Globus pallidus (tissue), 1 donor: ENCODE measurements at places on chromosomes 2 and 18.

DNA sequence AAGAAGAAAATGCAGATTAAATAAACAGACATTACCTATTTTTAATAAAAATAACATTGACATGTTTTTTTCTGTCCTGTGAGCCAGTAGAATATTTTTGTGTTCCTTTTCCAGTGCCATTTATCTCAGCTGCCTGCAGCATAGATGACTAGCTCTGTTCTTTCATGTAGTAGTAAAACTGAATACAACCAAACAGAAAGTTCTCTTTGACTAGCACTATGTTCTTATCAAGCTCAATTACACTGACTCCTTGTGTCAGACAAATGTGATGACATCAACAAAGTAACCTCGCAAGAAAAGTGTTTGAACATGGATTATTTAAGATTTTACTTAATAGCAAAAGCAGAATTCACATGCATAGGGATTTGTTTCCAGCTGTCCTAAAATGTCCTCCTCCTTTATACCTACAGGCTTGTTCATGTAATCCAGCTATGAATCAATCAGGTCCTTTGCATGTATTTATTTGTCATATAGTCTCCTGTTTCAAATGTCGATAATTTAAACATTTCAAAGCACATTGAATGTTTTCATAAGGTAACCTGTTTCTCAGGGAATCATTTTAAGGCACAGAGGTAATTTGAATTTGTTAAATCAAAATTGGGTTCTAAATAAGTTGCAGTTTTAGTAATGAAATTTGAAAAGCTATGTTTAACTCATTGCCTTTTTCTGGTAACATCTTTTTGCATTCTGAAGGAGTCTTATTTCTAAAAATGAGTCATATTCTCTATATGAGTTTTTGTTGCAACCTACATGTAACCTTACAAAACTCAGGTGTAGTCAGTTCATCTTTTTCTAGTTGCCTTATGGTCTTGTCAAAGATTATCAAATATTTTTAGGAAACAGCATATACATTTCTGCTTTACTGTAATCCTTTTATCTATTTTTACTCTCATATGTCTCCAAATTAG is 215.3 kb upstream of the GULP1 start:
- DNase-seq = no peak

DNA sequence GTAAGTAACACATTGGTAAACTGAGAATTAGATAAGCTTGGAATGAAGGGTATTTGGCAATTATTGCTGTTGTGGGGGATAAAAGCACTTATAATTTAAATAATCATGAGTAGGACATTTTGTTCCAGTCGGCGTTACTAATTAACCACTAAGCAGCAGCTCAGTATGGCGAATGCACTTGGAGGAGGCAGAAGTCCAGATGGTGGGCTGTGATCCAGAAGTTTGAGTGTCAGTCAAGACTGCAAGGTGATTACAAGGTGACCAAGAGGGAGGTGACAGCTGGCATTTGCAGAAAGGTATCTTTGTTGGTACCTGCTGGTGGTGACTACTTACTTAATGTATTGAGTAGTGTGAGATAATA is 643.6 kb upstream of the FAM98A start:
- DNase-seq = no peak

- peak; percentile 27 for DNase-seq
These were observed 233.0 kb upstream of the SIX2 start for GRCh38 chr2:45242161-45242741.

- no peak for DNase-seq
These were observed 362.8 kb upstream of the HS6ST1 start for GRCh38 chr2:128681507-128681906.

DNA sequence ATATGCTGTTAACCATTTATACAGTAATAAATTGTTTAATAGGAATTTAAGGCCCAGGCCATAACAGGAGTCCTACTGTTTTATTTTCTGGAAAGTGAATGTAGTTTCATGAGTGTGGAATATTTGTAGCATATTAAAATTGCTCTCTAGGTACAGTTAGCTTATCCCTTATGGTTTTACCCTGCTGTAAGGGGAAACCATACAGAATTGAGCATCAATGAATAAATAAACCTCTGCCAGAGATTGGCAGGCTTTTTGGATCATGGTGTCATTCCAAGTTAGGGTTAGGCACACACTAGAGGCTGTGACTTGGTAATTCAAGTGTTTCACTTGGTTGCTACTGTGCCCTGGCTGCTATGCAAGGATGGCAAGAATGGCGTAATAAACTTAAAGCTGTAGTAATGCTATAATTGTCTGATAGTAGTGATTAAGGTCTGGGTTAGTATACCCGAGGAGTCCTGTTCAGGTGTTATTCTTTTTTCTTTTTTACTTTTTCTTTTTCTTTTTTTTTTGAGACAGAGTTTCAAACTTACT is 30.4 kb downstream of the BMPR2 start:
- no peak for DNase-seq
